CD4-positive, alpha-beta T cell treated with Interleukin-10 for 1 hour (primary cell): ENCODE measurements at places on chromosomes 13 and 19.

- peak; percentile 12 for DNase-seq
These were observed 113.9 kb downstream of the LRCH1 start for GRCh38 chr13:46666727-46667456.

DNA sequence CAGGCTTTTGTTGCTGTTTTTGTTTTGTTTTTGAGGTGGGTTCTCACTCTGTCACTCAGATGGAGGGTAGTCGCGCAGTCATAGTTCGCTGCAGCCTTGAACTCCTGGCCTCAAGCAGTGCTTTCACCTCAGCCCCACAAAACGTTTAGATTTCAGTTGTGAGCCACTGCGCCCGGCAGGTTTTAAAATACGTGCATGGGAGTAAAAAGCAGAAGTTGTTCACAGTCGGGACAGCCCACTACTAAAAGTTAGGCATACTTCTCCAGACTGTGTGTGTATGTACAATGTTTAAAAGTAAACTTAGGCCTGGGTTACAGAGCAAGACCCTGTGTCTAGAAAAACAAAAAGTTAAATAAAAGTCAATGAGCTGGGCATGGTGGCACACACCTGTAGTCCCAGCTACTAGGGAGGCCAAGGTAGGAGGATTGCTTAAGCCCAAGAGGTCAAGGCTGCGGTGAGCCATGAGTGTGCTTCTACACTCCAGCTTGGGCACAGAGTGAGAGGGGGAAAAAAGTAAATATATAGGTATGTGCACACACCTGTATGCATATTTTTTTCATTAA, 6.1 kb downstream of the SAFB start:
- DNase-seq, result no peak

DNA sequence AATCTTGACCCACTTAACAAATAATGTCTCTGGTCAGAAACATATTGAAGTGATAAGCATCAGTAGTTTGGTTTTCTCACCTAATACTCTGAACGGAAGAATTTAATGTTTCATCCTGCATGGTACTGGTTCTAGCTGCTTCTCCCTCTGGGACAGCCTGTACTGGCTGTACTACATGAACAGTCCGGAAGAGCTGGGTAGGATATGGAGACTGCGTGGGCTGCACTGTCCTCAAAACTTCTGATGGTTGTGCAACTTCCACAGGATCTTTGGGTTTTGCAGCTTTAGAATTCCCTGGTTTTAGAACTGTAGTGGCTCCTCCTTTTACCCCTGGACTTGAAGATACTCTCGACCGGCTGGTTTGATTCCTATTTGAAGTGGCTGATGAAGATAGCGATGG, 78.3 kb downstream of the ELF1 start:
- no peak for DNase-seq

- no peak for DNase-seq
These were observed 258.6 kb downstream of the EFNB2 start for GRCh38 chr13:106276876-106277275.

- DNase-seq, result no peak
These were observed 298.8 kb downstream of the SHISA2 start for GRCh38 chr13:25752957-25753551.

- peak; percentile 61 for DNase-seq
These were observed 35.1 kb downstream of the ELF1 start for GRCh38 chr13:40983725-40984667.

DNA sequence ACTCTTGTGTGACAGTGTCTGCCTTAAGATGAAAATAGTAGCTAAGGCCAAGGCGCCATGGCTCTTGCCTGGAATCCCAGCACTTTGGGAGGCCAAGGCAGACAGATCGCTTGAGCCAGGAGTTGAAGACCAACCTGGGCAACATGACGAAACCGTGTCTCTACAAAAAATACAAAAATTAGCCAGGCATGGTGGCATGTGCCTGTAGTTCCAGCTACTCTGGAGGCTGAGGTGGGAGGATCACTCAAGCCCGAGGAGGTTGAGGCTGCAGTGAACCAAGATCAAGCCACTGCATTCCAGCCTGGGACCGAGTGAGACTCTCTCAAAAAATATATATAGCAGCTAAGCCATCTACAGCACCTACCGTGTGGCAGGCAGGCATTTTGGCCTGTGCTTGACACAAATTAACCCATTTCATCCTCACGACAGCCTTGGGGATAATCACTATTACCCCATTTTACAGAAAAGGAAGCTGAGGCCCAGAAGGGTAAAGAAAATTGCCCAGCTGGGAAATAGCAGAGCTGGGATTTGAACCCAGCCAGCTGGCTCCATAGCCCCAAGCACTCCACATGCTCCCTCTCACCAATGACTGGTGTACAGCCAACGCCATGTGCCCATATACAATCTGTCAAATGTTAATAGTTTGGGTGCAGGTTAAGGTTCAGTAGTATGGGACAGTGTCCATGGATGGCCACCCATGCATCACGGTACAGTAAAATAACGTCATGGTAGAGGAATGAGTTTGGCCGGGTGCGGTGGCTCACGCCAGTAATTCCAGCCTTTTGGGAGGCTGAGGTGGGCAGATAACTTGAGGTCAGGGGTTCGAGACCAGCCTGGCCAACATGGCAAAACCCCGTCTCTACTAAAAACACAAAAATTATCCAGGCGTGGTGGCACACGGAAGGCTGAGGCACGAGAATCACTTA, 3.1 kb downstream of the SLC1A5 start:
- no peak for DNase-seq

GRCh38 chr13:102291587-102292218, 110.1 kb downstream of the FGF14 start:
- no peak for DNase-seq

DNA sequence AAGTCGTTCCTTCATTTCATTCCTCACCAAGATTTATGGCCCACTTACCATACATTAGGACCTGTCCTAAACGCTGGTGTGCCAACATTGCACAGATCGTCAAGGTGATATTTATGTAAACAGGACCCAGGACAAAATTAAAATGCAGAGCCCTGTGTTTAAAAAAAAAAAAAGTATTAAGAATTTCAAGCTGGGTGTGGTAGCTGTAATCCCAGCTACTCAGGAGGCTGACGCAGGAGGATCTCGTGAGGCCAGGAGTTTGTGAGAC, 6.5 kb upstream of the ZNF444 start:
- no peak for DNase-seq

- peak; percentile 41 for DNase-seq
These were observed 44.5 kb downstream of the VWA8 start for GRCh38 chr13:41916173-41916954.

DNA sequence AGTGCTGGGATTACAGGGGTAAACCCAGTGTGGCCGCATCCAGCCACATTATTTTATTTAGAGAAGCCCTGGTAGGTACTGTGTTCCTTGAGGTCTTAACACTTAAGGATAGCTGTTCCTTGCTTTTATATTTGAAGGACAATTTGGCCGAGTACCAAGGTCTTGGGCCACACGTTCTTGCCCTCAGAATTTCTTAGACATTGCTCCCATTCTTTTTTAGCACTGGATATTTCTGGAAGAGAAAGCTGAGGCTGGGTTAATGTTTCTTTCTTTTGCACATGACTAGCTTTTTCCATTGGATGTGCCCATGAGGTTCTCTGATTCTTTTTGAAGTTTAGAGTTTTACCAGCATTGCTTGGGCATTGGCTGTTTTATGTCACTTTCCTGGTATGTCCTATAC, 5.5 kb upstream of the RNF113B start:
- no peak for DNase-seq

DNA sequence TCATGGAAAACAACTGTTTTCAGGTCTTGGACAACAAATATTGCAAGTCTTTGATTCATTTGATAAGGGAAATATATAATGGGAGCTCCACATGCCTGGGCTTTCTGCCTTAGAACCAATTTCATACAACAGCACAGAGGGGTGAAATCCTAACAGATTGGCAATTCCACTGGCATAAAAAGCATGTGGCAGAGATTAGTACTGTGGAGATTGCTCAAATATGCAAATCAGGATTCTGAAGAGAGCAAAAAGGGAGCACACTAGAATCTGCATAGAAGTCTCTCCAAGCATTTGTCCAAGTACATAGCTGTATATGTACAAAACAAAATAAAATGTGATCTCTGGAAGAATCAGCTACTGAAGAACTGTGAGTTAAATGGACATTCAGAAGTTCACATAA, 312.9 kb upstream of the SLITRK5 start:
- no peak for DNase-seq

GRCh38 chr19:32404933-32405430, 588 bp upstream of the DPY19L3 start:
- no peak for DNase-seq

DNA sequence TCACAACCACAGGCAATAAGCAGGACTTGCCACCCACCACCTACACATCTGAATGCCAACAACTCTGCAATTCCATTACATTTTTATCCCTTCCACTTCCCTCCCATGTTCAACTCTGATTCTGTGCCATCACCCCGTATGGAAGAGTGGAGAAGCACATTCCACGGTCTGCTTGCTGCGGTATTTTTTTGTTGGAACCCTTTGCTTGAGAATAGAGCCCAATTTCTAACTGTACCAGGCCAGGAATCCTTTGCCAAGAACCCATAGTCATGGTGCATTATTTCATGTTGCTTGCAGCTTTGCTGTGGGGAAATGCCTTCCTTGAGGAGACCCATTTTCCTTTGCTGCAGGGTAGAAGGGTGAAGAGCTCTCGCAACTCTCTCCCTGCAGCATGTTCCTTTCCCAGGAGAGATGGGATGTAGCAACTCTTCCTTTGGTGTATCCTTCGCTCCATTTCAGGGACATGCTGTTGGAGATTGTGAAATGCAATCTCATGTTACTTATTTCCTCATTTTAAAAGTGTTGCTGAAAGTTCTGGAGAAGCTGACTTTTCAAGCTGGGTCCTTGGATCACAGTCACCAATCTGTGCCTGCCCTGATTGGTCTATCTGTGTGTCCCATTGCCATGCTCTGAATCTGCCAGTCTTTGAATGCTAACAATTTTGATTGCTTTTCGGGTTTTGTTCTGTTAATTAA, 69.8 kb upstream of the STARD13 start:
- DNase-seq, result no peak

- no peak for DNase-seq
These were observed 147.2 kb upstream of the ZNF536 start for GRCh38 chr19:30224689-30225606.
